AG09319 (cell line): ENCODE measurements at places on chromosomes 7 and 10.

DNA sequence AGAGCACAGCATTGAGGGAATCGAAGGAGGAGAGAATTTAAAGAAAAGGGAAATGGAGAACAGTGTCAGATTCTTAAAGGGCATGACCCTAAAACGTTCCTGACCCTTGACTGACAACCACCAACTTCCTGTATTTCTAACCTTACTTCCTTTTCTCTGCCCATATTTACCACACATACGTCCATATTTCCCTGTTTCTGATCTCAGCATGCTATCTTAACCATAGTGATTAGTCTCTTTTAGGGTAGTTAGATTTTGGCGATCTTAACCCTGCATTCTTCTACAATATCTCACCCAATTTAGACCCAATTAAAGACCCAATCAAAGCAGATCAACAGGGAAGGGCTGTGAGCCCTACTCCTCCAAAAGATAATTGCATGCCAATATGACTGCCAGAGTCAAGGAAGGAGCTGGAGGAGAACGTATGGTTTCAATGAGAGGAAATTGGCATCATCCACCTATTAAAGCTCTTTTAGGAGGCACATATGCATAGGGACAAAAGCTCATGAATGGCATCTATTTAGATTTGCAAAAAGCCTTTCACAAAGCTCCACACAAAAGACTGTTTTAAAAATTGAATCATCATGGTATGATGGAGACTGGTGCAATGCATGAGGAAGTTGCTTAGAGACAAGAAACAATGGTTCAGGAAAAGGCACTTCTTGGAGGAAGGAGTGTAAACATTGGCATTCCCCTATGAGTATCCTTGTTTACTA, 49.0 kb upstream of the ARHGAP12 start:
- peak; percentile 30 for DNase-seq

DNA sequence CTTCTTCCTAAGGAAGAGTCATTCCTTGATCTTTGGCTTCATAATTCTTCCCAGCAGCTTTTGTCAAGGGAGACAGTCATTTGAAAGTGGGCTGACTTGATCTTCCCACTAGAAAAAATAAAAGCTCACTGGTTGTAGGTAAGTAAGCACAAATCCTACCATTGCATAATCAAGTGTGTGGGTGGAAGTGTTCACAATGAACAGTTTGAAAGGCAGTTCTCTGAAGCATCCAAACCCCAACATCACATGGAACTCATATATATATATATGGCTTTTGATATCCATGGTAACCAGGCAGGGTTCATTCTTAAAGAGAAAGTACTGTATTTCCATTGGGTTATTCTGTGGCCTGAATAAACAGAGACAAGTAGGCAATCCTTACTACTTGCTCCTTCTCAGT, 51.6 kb downstream of the ARMH3 start:
- no peak for DNase-seq

GRCh38 chr10:28928484-28928883, 251.2 kb downstream of the BAMBI start:
- DNase-seq = no peak

DNA sequence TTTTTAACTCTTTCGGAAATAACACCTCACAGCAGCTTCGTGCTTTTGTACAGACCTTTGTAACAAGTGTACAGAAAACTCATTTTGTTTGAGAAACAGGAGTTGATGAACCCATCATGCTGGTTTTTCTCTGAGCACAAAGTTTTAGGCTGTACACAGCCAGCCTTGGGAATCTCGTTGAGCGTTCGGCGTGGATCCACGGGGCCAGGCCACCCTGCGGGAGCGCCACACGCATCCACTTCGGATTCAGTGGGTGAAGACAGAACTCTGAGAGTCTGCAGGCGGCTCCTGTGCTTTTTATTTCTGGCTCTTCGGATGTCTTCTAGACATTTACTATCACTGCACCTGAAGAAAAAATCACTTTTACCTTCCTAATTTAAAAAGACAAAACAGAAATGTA, 131.2 kb downstream of the SMURF1 start:
- DNase-seq = no peak

DNA sequence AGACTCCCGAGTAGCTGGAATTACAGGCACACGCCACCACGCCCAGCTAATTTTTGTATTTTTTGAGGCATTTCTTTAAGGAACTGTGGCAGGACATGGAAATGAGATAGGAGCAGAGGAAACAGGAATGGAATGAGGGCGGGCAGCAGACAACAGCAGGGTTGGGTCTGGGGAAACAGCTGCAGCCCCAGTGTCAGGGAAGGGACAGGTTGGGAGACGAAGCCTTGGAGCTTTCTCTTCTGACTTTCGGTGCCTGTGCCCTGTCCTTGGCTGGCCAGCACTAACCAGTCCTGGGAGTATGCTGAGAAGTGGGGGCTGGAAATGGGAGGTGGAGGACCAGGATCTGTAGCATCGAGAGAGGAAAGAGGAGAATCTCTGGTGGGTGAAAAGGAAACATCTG, 47.4 kb downstream of the ATOH7 start:
- DNase-seq = no peak

DNA sequence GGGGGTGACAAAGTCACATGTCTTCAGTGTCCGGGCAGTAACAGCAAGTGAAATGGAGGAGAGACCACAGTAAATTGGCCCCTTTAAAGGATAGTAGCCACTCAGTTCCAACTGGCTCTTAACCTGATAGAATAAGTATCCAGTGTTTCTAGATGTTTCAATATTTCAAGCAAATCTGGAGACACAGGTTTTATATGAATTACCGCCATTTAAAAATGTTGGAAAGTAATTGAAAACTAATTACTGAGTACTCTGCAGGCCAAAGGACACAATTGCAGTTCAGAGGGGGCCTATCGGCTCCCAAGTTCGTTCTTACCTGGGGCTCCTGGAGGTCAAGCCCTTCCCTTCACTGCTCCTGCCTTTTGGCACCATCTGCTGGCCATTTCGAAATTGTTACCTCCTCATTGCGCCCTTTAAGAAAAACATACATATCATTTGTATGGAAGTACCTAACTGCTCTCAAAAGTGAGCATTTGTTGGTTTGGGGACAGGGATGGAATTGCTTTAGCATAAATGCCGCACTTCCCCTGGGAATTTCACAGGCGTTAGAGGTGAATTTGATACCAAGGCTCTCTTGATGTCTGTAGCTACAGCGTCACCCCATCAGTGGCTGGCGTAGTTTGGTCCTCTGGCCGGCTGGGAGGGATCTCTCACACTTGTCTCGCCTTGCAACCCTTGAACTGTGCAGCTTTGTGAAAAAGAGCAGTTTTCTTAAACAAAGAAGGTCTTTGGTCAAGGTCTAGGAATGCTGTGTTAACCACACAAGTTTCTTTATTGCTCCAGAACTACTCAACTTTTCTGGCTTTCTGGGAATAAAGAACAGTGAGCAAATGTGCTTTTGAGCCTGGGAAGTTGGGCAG, 220.0 kb downstream of the ARHGAP21 start:
- DNase-seq = no peak

DNA sequence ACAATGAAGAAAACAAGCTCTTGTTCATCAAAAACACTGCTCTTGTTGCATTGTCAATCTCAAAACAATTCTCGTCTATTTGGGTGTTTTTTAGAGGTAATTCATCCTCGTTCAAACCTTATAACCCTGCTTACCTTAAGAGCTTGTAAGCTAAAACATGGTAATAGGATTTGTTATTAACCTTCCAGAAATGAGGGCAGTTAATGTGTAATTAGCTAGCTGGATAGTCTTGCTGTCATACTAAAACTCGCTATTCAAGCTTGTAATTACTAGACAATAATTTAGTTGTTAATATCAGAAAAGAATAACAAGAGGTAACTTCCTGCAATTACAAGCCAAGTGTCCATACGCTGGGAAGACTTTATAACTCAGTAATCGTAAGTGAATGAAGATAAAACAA, 101.6 kb downstream of the UBE2H start:
- no peak for DNase-seq

DNA sequence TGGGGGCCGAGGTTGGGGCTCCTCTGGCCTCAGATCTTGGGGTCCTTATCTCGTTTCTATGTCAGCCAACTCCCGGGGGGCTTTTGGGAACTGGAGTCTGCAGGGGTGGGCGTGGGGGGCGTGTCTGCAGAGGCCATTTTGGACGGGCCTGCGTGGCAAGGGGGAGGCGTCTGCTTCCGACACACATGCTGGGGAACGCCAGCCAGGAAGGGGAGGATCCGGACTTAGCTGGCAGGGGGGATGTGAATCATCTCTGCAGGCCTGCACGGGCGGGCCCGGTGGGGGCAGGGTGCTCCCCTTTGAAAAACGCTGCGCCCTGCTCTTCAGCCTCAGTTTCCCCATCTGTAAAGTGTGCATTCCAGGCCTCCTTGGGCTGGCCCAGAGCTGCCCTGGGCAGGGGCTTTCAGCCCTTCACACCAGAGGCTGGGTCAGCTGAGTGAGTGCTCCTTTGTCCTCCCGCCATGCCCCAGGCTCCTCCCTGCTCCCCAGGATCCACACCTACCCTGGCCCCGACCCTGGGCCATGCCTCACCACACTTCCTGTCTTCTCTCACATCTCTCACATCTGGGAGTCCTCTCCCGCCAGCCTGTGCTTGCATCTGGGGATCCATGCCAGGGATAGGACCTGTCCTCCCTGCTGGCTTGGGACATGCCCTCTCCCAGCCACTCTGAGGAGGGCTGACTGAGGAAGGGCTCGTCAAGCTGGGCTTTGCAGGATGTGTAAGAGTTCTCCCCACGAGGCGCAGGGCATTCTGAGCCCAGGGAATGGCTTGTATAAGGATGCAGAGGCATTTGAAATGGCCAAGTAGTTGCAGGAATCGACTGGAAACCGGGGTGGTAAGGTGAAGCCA, 172.6 kb upstream of the TNRC18 start:
- peak; percentile 81 for DNase-seq

- DNase-seq = no peak
These were observed 5.0 kb downstream of the MXI1 start for GRCh38 chr10:110212119-110213006.

GRCh38 chr7:157985636-157986035, 602.0 kb downstream of the PTPRN2 start:
- no peak for DNase-seq

DNA sequence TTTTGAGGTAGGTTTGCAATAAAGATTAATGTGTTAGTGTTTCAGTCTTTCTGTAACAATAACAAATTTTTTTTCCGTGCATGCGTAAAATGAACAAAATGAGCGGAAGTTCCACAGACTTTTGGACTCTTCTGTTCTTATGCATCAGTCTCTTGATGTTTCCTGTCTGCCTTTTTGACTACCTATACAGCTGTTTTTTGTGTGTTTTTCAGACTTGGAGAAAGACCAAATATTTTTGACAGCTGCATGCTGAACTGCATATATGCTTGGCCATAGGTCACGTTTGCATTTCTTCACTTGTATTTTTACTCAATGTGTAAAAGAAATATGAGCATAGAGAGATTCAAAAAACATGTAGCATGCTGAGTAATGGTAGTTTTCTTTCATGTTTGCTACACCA, 119.3 kb downstream of the BBS9 start:
- no peak for DNase-seq

DNA sequence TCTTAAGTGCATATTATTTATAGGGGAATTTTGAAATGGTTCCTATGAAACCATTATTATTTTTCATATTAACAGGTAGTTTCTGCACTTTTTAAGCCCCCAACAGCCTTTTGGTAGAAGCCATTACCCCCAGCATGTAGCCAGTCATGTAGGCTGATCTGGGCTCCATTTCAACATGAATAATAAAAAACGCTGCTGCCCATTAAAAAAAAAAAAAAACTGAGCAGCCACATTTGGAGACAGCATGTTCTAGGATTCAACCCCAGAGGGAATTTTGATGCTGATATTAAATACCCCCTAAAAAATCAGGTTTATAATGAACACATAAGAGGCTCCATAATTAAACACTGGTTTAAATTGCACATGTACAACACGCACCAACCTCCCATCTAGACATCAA, 181.3 kb downstream of the RTKN2 start:
- DNase-seq = no peak

DNA sequence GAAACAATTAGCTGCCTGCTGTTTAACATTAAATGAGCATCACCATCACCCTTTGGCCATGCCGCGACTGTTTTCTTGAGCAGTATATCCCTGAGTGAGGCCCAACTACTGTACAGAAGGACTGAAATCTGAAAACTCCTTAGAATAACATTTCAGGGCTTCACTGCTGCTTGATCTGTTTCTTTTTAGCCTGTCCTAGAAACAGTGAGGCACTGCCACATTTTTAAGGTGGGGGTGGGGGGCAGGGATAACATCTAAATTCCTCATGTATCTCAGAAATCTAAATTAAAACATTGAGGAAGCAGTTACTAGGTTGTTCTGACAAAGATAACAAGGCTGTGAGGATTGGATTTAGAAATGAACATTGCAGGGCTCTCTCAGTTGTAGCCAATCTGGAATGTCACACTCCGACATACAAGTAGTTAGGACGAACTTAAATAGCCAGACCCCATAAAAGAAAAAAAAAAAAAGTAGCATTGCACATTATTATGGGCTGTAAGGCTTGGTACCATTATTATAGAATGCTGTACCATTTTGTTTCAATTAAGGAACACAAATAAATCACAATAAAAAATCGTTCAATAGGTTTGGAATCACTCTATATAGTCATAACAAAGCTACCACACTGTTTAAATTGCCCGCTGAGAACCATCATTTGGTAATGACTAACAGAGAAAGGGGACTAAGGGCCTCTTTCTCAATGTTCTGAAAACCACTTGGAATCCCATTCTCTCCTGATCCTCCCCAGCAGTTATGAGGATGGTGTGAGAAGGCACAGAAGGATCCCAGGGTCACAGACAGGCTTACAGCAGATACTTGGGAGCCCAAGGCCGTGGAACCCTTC, 256.1 kb downstream of the INHBA start:
- DNase-seq = no peak

DNA sequence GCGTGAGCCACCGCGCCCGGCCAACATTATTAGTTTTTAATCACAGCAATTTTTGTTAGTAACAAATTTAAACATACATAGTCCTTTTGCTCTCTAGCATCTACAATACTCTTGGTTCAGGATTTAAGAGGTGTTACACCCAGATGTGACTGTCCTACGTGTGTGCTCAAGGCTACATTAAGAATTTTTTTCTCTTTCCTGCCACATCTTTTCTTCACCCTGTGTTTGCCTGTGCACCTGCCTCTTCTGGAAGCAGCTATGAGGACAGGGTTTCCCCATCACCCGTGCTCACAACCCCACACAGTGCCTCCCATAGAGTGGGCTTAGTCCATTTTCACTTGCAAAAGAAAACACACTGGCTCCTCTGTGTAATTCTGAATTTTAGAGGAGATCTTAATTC, 186.7 kb upstream of the KLF6 start:
- no peak for DNase-seq

DNA sequence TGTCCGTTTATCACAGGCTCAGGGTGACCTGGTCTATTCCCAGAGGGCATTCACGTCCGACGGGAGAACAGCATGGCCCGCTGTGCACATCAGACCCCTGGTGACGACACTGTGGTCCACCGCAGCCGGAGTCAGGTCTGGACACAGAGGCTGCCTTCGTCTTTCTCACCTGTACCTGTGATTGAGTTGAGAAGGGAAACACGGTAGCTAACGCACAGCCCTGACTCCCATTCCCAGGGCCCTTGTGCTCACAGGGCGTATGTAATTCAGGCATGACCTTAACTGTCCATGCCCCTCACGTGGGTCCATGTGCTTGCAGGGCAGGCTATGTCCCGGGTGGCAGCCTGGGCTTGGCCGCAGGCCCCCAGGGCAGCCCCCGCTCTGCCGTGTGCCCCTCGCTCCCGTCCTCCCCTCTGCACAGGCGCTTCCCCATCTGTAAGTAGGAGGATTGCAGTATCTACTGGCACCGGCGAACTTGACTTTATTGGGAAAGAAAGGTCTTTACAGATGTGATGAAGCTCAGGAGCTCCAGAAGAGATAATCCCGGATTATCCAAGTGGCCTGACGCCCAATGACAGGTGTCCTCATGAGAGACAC, 221.3 kb upstream of the TCERG1L start:
- DNase-seq = no peak

- no peak for DNase-seq
These were observed 10.4 kb downstream of the PMPCB start for GRCh38 chr7:103307503-103308231.

- DNase-seq = no peak
These were observed 72.7 kb upstream of the ASAH2 start for GRCh38 chr10:50324046-50324445.
